Posterior vena cava (tissue), 2 donors: ENCODE measurements at places on chromosomes 11 and 22.

DNA sequence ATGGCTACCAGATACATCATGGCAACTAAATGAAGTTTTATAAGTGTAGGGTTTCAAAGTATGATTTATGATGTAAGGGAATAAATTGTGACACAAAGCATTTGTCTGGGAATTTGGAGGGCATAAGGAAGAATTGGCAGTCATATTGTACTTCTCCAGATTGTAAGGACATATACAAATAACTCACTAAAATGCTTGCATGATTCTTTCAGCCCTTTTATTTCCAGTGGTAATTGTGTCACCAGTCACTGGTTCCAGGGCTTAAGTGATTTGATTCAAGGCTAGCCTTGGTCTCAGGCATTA lies 299.4 kb upstream of the ANO5 start:
- DNase-seq, result no peak

- no peak for DNase-seq
These were observed at the start of gene GSTT4 for GRCh38 chr22:24005201-24005600. Gene GSTT4 (minus strand): TSS chr22:24005453. CDS start chr22:24005356, 97 bp downstream.

DNA sequence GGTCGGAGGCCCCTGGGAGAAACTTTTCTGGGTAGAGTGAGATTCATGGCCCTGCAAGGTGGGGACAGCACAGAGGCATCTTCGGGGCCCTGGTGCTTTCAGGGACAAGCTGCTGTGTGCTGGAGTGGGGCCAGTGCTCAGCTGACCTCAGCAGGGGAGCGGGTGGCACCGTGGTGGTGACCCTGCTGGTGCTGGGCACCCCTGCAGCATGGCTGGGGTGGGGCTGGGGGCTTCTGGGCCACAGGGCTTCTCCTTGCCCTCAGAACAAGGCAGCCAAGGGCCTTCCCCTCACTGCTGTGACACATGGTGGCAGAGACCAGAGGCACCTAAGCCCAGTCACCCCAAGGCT lies 24.9 kb upstream of the GNB1L start:
- no peak for DNase-seq

DNA sequence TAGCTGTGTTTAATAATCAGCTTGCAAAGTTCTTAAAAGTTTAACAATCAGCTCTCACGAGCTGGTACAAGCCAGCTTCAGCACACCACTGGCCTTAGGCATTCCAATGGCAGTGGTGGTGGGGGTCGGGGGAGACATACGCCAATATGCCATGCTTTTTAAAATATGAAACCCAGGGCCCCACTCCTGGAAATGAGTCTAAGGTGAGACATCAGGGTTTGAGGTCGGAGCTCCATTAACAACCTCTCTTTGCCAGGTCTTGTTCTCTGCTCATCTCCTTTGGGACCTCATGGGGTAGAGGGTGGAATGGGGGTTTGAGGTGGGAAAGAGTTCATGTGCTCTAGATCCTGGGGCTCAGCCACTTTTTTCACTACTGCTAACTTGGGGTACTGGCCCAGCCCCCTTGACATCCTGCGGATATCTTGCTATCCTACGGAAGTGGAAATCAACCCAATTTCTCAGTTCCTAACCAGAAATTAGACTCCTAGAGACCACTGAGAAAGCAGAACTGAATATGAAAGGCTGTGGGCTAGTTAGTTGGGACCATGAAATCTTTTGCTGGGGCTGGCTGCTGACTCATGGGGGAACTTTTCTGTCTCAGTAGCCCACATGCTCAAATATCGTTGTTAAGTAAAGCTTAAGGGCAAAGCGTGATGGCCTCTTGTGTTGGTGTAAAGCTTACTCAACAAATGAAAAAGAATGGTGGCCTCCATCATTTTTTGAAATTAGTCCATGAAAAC lies 90.1 kb downstream of the PDHX start:
- DNase-seq, result no peak

- DNase-seq, result no peak
These were observed 49.4 kb upstream of the PICALM start for GRCh38 chr11:86118253-86118652.

DNA sequence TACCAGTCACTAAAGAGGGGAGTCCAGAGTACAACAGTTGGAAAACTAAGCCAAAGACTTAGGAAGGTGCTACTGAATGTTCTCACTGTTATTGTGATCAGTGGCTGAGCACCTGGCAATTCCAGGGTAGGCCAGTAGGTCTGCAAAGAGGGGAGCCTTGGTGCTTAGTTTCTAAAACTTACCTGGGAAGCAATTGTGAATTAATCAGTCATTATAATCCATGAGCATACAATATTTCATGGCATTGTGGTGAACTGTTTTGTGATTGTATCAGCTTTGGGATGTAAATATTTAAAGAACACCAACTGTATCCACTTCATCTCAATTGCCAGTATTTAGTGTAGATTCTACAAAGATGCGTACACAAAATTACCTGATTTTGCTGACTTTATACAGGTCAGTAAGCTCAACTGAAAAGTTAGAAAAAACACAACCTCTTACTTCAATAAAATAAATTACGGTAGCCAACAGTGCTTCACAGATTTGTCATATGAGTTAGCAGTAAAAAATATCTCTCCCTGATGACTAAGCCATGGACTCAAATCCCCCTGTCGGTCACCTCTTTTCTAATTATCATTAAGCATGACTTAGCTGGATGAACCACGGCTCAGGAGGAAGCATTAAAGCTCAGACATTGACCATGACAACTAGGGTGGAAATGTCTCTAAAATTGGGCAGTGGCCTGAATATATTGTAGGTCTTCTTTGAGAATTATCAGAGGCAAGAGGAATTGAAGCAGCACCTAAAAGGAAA lies 30.8 kb upstream of the SORL1 start:
- DNase-seq, result no peak
